ENCODE measurements at places on chromosomes 4 and X.

DNA sequence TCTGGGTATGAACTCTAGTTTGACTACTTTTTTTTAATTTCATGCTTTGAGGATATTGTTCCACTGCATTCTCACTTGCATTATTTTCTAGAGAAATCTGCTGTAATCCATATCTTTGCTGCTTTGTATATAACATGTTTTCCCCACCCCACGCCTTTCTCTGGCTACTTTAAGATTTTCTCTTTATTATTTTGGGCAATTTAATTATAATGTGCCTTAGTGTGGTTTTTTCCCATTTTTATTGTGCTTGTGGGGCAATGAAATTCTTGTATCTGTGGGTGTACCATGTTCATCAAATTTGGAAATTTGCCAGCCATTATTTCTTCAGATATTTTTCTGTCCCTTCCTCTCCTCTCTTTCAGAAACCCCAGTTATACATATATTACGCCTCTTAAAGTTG lies 15.1 kb upstream of the PPP2R2C start:
- DNase-seq: no peak

DNA sequence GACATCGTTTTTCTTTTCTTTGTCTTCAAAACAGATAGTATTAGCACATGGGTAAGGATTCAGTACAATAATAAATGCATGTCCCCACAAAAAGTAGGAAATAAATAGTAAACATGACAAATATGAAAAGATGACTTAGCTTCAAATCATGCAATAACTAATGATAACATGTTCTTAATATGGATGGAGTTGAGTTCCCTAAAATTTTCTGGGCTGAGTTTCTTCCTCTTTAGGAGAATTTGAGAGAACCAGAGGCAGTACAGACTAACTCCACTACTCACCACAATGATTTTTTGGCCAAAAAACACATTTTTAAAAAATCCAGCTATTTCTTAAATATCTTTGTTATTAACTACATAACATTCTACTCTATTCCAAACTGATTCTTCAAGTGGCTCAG lies 432.3 kb upstream of the HS3ST1 start:
- DNase-seq: no peak

DNA sequence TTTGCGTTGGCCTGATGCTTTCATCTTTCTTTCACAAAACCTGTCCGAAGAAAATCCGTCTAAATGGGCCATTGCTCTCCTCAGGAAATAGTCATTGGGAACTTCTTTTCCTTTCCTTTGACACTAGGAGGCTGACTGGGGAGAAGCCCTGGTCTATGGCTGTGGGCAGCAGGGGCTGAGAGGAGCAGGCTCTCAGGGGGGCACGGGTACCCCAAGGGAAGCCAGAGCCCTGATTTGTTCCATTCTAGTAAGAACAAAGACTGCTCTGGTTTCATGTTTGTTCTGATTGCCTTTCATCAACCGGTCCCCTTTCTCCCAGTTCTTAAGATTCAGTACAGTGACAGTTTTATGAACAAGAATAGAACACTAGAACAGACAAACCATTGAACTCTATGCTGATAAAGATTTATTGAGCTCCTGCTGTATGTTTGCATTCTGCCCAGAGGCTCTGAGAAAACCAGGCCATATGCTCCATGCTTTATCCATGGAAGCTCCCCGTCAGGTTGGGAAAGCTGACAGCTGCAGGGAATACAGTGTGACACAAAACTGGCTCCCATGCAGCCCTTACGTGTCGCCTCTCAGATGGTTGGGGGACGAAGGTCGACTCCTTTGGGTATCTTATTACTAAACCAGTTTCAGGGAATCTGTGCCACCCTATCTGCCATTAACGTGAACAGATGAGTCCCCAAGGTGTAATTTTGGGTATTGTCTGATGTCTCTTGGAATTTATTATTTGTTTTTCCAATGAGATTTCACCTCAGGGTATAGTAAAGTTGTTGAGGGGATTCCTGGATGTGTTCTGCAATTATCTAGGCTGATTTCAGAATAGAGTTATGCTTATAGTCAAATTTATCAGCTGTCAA lies 72.4 kb upstream of the MSANTD1 start:
- no peak for DNase-seq

GRCh38 chr4:94732358-94732698 lies 25.4 kb upstream of the BMPR1B start:
- no peak for DNase-seq

GRCh38 chr4:76212851-76213414 lies 691 bp downstream of the SCARB2 start:
- peak; percentile 23 for DNase-seq

- DNase-seq: no peak
These were observed 98.7 kb upstream of the KLHL13 start for GRCh38 chrX:118215346-118215745.

- no peak for DNase-seq
These were observed 20.1 kb downstream of the ACSL1 start for GRCh38 chr4:184805462-184806228.

DNA sequence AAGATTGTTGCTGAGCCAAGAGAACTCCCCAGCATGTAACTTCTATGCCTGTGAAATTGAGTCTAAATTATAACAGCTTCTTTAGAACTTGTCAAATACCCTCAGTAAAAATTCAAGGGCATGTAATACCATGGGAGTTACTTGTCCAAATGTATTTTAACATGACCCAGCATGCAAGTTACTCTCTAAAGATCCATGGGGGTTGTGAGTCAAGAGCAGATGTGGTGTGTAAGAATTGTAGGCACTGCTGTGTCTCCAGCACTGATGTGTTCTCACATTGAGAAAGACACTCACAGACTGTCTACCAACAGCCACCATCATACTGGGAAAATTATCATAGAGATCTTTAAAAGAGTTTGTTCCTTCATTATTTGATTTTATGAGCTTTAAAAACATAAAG lies 237.4 kb upstream of the IL1RAPL1 start:
- no peak for DNase-seq

DNA sequence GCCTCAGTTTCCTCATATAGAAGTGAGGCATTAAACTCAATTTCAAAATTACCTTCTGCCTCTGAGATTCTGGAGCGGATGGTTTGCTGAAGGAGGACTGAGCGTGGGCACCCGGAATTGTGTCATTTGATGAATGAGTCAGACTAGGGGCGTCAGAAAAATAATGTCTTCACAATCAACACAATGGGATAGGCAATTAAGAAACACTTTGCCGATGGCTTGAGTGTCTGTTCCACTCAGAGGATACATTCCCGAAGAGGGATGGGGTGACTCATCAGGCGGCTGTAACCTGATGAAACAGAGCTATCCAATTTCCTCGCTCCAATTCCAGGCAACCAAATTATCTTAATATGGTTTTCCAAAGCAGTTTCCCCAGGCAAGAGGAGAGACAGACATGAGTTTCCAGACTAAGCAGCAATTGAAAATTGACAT lies 1.2 kb upstream of the CHRNA9 start:
- DNase-seq: peak; percentile 77

DNA sequence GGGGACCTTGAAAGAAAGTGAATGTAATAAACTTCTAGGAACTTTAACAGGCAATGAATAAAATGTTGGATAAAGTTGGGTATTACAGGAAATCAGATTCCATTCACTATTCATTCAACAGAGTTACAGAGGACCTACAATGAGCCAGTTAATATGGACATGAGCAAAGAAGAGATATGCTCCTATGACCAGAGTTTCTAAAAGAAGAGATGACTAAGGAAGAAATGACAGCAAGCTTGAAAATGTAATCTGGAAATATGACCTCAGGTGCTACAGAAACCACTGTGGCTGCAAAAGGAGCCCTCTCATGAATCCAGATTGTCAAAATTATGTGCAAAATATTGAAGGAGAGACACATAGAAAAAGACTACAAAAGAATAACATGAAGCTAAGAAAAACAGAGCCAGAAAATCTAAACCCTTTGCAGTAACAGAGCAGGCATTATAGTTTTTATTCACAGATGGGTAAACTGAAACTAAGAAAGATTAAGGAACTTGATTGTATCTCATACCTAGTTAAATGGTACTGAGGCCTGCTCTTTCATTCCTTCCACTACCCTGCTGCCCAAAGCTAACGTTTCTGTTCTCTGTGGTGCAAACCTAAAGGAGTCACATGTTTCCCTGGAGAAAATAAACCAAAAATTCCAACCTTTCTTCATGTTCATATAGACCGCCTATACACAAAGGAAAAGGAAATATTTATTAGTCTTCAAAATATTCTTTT lies 378.3 kb downstream of the GBA3 start:
- DNase-seq: no peak

GRCh38 chr4:115360431-115360830 lies 247.0 kb upstream of the NDST4 start:
- no peak for DNase-seq

Measured in EL (cell line).